Nucleus accumbens (tissue), 56 donors: ENCODE measurements at places on chromosomes 2 and 18.

DNA sequence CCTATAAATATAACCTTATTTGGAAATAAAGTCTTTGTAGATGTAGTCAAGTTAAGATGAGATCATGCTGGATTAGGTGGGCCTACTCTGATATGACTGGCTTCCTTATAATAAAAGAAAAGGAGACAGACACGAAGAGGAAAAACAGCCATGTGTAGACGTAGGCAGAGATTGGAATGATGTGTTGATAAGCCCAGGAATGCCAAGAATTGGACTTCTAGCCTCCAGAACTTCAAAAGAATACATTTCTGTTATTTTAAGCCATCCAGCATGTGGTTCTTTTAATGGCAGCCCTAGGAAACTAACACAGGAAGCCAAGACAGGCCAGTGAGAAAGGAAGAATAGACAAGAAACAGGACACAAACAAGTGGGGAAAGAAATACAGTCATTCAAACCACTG lies 68.6 kb downstream of the NYAP2 start:
- DNase-seq = no peak

DNA sequence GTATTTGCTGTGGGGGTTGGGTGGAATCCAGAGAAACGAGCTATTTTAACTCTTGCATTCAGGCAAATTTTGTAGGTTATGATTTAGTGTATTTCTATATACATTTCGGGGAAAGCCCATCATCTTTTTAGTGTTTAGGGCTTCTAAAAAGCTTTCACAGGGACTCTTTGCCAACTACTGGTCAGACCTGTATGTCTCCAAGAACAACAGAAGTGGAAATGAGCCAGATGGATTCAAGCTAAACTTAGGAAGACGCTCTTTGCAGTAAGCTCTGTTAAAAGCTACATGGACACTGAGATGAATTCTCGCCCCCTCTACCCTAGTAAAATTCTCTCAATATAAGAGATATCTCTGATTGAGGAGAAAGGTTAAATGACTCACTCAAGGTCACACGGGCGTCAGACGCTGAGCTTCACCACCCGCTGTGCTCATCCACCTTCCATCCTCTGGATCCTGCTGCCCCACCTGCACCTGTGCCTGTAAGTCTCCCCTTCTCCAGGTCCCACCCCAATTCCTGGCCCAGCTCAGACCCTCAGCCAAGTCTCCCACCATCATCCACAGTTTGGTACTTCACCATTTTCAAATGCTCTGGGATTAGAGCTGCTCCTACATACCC lies 85.6 kb downstream of the MARCHF4 start:
- no peak for DNase-seq

DNA sequence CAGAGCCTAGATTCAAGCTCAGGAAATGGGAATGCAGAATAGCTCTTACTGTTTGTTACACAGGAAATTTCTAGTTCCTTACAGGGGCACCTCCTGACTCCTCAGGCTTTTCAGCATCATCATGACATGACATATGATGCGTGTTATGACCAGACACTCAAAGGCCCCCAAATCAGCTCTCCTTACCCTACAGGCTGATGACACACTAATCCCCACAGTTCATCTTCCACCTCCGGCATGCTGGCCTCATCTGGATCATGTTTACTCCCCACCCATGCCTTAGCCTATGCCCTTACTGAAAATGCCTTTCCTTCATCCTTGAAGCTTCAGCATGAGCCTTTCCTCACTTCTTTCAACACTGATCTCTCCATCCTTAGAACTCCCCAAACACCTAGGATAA lies 356.9 kb downstream of the SETBP1 start:
- no peak for DNase-seq

GRCh38 chr2:25481381-25482300 lies 139.9 kb upstream of the DNMT3A start:
- no peak for DNase-seq

DNA sequence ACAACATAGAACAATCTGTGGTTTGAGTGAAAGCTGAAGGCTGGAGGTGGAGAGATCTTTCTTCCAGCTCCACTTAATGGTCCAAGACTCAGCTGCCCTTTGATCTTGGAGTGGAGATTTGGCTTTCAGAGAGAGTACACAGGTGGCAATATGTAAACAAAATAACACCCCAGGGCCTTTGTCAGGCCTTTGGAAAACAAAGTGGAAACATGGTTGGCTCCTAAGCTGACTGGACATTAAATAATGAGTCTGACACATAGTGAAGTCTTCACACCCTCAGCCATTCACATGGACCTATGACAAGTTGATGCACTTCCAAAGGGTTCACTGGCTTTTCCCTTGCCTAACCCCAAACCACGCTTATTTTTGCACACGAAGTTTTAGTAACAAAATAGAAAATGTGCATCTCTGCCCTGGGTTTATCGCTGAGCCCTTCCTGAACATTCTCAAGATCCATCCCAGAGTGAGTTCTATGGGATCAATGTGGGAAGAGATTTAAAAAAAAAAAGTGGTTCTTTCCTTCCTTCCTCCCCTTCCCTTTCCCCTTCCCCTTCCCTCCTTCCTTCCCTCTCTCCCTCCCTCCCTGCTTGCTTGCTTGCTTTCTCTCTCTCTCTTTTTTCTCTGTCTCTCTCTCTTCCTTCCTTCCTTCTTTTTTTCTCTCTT lies 201.3 kb upstream of the NT5C1B start:
- DNase-seq = no peak

- DNase-seq = no peak
Measured at GRCh38 chr2:219720956-219721355, 93.5 kb downstream of the SLC4A3 start.

DNA sequence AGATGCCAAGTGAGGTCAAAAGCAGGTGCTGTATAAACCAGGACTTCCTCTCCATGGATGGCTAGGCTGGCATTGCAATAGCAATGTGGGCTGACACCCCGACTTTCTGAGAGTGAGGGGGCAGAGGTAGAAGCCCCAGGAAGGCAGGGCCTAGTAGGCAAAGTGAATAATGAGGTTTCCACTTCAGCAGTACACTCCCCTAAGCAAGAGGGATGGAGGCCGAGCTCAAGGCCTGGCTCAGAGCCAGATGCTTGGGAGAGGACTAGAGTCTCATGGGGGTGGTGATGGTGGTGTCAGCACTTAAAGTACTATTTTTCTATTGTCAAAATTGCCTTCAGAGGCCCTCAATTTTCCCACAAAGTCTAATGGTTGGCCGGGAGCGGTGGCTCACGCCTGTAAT lies 41.6 kb upstream of the HK2 start:
- DNase-seq = no peak
